HuH-7 (cell line): ENCODE measurements at places on chromosomes 4 and X.

- DNase-seq = peak; percentile 7
Measured at GRCh38 chrX:132071254-132071653, 48.2 kb downstream of the STK26 start.

DNA sequence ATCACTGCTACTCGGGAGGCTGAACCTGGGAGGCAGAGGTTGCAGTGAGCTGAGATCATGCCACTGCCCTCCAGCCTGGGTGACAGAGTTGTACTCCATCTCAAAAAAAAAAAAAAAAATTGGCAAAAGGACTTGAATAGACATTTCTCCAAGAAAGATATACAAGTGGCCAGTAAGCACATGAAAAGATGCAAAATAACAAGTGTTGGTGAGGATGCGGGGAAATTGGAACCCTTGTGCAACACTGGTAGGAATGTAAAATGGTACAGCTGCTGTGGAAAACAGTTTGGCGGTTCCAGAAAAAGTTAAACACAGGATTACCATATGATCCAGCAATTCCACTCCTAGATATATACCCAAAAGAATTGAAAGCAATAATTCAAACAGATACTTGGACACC lies 19.4 kb downstream of the RBM10 start:
- DNase-seq = no peak

GRCh38 chrX:154378059-154378798 lies 866 bp upstream of the EMD start:
- DNase-seq = peak; percentile 87

GRCh38 chr4:7158991-7159390 lies 33.3 kb upstream of the SORCS2 start:
- no peak for DNase-seq

DNA sequence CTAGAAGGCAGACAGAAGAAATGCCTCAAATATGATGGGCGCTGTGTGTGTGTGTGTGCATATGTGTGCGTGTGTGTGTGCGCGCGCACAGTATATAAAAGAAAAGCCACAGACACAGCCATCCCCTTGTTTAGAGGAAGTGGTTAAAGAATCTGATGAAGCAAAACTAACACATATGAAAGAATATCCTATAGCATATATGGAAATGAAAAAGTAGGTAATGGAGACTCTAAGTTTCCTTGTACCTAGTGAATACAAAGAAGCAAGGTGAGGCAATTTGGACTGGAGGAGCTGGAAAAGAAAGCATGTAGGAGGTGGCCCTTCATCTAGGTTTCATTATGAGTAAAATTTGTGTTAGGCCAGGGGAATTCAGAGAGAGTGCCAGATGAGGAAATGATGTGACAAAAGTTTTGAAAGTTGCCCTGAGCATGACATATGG lies 58.6 kb upstream of the MCF2 start:
- no peak for DNase-seq

DNA sequence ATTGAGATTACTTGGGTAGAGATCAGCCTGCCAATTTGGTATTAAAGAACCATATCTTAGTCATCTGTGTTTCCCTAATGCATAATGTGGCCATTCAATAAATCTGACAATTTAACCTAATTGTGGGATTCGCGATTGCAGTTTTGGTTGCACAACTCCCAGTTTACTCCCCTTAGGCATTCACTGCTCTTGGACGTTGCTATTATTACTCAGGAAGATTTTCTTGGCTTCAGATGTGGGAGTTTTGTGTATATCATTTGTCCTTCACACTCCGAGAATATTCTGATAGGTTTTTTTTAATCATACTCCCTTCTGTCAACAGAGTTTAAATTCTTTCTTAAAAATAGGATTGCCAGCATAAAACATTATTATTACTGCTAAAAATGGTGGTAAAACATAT lies 22.0 kb upstream of the TRPC3 start:
- no peak for DNase-seq

- no peak for DNase-seq
Measured at GRCh38 chr4:74038086-74038424, 434 bp downstream of the CXCL3 start.

GRCh38 chrX:51837921-51838320 lies 55.5 kb upstream of the MAGED1 start:
- no peak for DNase-seq

GRCh38 chrX:130111220-130112154 lies 1.2 kb upstream of the ELF4 start:
- DNase-seq = no peak
